ENCODE measurements at places on chromosomes 5 and 9. TPM values are rescaled to one million over a fixed set of nuclear protein-coding genes. Genes with fewer than 3 reads are reported as not detected.
A peak's percentile ranks its signal among the peaks of the same experiment; 100 is the strongest.

The CYLC2 gene
- total RNA-seq, result not detected

The LIFR gene
- total RNA-seq, result 25.2 TPM

The LHX2 gene
- total RNA-seq, result 0.19 TPM

The PLPP6 gene
- 15.2 TPM for total RNA-seq

The SPATA31A3 gene
- not detected for total RNA-seq

- DNase-seq, result no peak
Observed at GRCh38 chr9:94210616-94211603, 48.2 kb upstream of the ZNF169 start.

GRCh38 chr5:20300110-20300509 is 312.1 kb upstream of the CDH18 start:
- DNase-seq, result no peak

DNA sequence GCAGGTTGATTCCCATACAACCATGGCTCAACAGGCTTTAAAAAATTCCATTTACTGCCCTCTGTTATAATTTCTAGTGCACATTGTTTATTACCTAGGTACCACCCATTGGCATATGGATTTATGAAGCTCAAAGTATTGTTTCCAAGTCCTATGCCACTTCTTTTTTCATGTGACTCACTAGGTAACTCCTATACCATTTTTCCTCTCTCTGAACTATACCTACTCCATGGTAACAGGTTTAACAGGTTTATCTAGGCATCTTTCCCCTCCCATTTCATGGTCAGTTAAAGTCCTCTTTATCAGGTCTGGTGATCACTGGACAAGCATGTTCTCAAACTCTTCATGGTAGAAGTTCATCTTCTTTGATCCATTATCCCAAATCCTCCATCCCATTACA is 49.6 kb upstream of the ABCA1 start:
- DNase-seq, result no peak

DNA sequence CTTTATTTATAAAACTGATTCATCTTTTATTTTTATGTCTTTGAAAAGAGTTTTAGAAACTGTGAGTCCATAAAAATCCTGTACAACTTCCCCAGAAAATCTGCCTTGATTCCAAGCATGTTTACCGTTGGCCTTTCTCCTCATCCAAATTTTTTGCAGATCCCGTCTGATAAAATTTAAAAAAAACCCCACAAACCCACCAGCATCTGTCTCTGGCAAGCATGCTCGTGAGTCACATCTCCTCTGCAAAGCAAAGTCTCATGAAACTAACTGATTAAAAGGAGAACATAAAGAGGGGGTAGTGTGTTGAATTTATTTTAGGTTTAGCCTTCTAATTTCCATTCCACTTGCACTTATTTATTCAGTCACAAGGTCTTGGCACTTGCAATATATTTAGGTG is 109.4 kb downstream of the MAT2B start:
- DNase-seq, result no peak

DNA sequence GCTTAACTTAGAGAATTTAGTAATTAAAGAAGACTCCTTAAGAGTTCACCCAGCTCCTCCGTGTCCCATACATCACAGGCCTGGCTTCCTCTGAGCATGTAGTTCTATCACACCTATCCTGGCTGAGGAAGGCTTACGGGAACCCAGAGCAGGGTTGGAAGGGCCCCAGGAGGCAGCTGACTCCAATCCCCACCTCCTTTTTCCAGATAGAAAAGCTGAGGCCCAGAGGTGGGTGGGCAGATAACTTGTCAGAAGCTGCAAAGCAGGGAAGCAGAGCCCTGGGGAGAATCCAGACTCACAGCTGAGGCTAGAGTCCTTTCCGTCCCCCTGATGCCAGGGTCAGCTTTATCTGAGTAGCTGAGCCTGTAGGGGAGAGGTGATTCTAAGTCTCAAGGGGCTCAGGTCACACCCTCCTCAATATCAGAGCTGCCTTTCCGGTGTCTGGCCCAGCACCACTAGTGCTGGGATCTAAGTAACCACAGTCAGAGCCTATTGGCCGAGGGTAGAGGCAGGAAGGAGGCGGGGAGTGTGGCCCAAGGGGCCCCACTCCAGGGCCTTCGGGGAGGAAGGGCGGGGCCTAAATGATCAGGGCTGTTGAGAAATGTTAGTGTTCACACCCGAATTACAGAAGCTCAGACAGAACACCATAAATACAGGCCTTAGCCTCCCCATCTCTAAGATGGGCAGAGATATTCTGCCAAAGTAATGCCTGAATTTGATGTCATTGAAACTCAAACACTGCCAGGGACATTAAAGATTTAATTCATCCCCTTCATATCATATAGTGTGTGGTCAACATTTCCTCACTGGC is 9.9 kb downstream of the CCDC69 start:
- DNase-seq, result peak; percentile 65

DNA sequence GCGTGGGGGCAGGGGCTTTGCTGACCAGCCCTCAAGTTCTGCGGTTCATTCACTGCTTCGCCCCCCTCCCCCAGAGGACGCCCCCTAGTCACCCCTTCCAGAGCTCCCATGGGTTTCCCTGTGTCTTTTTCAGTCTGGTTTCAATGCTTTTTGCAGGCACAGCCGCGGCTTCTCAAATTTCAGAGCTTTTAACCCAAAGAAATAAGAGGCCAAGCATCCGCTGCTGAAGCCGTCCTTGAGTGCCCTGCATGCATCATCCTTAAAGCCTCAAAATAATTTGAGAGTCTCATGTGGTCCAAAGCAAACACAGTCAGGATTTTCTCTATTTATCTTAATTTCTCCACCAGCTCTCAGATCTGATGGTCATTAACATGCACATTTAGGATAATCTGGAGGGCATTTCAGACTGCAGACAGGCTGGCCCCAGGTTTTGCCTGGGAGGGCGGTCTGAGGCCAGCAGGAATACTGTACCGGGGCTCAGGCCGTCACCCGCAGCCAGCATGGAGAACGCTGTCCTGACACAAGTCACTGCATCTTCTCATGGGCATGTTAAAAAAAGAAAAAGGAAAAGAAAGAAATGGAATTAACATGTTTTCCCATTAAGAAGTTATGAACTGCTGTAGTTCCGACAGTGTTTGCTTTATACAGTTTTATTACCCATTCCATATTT is 420.8 kb upstream of the IRX4 start:
- DNase-seq, result no peak

DNA sequence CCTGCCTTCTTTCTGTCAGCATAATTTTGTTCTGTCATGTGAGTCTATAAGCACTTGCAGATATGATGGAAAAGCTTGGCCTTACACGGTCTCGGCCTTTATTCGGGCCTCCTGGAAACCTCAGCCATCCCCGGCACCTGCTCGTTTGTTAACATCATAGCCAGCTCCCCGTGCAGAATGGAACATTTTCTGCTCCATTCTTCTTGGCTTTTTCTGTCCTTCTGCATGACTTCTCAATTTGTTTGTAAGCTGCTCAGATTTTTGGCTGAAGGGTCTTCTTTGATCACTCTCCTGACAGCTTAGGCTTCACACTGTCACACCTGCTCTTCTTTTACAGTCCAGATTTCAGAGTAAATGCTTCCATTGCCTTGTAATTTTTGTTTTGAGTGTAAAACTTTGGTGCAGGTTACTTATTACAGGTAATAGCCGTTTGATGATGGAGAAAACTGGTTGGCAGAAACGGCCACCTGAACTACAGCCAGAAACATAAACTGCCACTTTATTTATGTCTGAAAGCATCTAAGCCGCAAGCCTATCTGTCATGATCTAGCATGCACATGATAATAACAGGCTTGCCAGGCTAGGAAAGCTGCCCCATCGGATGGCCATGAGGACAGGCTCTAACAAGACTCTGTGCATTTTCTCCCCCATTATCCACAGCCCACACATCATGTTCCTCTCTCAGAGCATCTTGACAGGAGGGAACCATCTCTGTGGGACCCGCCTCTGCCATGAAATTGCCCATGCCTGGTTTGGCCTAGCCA is 197.0 kb downstream of the AOPEP start:
- DNase-seq, result no peak

GRCh38 chr5:57082441-57083067 is 91.3 kb upstream of the GPBP1 start:
- peak; percentile 39 for DNase-seq

DNA sequence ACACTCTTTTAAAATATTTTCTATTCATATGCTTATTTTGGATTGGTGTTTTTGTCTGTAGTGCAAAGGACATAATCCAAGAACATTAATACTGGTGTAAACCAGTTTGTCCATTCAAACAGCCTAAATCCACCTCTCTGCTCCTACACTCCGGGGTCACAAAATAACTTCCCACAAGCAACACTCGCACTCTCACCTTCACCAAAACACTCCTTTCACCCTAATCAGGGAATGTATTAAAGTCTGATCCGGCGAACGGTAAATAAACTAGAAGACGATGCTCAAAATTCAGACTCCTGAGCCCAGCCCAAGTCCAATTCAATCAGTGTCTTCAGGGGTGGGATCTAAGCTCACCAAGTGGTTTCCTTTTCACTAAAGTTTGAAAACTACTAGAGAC is 649 bp downstream of the AP3B1 start:
- DNase-seq, result peak; percentile 31

Data from GM23338 (cell line).